Stimulated activated CD8-positive, alpha-beta memory T cell treated with anti-CD3 and anti-CD28 coated beads, Interleukin-2, amount 100 ng/mL, for 1 hour (primary cell): ENCODE measurements at places on chromosomes 16 and 17.

- DNase-seq, result no peak
These were observed 1.9 kb downstream of the NECAB2 start for GRCh38 chr16:83969771-83970429.

DNA sequence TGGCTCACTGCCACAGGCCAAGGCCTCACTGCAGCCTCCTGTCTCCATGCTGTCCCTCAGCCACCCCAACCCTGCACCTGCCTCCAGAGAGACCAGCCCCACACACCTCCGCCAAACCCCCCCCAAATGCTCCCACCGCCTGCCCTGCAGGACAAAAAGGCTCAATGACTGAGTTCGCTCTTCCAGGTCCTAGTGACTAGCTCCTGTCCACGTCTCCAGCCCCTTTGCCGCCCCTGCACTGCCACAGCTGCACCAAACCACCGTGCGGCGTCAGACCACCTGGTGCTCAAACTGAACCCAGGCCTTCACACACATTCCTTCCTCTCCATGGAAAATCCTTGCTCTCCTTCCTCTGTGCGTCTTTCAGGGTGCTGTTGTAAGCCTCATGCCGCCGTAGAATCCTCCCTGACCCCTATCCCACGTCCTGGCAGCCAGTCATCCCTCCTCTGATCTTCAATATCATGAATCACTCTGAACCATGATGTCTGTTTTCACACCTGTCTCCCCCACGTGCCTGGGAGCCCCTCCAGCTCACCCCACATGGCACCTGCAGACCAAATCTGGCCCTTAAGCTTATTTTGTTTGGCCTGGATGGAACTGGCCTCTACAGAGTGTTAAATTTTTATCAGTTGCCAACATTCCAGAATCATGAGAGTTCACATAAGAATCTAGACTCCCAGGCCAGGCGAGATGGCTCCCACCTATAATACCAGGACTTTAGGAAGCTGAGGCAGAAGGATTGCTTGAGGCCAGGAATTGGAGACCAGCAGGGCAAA, 4.3 kb upstream of the GSG1L start:
- no peak for DNase-seq

GRCh38 chr17:1491443-1492248, 840 bp downstream of the MYO1C start:
- no peak for DNase-seq

DNA sequence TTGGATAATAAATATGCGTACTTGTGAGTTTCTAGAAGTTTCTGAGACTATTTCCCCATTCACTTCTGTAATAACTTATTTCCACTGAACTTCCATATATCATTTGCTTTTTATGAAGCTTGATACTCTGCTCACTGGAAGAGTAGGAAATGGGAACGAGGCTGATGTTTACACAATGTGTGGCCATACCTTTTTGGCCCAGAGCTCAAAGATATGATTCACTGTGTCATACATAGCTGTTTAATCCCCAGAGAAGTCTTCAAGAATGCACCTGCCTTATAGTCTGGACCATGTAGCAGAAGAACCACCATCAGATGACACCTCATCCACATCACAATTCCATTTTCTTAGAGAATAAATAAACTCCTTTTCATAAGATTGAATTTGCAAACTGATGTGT, 40.3 kb upstream of the TEKT3 start:
- no peak for DNase-seq

GRCh38 chr16:75202069-75202590, 4.8 kb downstream of the CTRB2 start:
- DNase-seq, result no peak

GRCh38 chr16:83898463-83899271, at the start of gene MLYCD:
Gene MLYCD (plus strand): TSS chr16:83899115. CDS start chr16:83899145, 30 bp downstream.
- peak; percentile 37 for DNase-seq
